ENCODE measurements at places on chromosomes 6 and 20.

DNA sequence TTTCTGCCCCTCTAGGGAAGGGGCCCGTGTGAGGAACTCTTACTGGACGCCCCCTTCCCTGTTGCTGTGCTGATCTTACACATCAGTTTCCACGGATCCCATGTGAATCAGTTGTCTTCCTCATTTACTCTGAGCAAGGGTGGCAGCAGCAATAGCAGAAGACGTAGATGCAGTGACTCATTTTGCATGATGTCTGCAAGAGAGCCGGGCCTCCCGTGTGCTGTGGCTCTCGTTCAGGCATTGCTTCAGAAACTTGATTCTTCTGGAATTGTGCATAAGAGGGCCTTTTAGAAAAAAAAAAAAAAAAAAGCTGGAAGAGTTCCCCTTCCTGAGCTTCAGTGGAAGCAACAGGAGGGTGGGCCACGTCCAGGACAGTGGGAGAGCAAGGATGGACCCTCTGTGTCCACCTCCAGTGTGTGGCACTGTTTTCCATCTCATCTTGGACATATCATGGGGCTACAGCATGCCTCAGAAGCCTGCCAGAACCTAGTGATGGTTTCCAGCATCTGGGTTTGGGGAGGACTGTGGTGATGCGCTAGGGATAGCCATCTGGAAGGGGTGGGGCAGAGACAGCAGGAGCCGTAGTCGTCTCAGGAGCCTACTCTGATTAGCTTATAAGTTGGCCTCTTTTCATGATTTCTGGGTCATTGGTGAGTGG, 62.1 kb downstream of the FOXO3 start:
- DNase-seq: no peak

DNA sequence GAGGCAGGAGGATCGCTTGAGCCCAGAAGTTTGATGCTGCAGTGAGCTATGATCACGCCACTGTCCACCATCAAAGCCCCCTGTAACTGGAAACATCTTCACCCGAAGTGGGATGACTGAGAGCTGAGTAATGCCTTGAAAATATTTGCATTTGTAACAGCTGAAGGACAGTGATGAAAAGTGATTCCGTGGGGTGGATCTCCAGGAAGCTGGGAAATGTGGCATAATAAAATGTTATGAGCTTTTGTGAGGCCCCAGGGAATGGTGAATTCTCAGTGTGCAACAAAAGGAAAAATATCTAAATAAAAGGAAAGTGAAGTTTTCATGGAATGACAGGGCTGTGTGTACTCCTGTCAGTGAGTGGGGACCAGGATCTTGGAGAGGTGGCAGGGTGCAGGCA, 92.0 kb downstream of the JAG1 start:
- DNase-seq: no peak

- DNase-seq: no peak
These were observed 244.9 kb downstream of the DHX35 start for GRCh38 chr20:39206899-39207564.

- no peak for DNase-seq
These were observed 50.7 kb upstream of the COL10A1 start for GRCh38 chr6:116176596-116176995.

- no peak for DNase-seq
These were observed 166.4 kb upstream of the ZNF217 start for GRCh38 chr20:53760025-53760441.

DNA sequence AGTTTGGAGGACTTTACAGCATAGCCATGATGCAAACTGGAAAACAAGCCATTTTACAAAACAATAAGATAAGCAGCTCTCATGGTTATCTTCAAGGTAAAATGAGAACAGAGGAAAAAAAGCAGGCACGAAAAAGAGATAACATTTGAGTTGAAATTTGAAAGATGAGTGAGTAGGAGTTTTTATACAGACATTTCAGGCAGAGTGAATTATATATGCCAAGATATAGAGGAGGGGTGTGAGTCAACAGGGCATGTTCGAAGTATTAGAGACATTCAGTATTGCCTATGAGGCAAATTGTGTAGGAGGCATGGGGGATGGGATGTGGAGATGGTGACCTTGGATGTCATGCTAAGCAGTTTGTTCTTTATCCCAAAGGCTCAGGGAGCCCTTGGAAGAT, 240.5 kb upstream of the MAN1A1 start:
- DNase-seq: peak; percentile 45

DNA sequence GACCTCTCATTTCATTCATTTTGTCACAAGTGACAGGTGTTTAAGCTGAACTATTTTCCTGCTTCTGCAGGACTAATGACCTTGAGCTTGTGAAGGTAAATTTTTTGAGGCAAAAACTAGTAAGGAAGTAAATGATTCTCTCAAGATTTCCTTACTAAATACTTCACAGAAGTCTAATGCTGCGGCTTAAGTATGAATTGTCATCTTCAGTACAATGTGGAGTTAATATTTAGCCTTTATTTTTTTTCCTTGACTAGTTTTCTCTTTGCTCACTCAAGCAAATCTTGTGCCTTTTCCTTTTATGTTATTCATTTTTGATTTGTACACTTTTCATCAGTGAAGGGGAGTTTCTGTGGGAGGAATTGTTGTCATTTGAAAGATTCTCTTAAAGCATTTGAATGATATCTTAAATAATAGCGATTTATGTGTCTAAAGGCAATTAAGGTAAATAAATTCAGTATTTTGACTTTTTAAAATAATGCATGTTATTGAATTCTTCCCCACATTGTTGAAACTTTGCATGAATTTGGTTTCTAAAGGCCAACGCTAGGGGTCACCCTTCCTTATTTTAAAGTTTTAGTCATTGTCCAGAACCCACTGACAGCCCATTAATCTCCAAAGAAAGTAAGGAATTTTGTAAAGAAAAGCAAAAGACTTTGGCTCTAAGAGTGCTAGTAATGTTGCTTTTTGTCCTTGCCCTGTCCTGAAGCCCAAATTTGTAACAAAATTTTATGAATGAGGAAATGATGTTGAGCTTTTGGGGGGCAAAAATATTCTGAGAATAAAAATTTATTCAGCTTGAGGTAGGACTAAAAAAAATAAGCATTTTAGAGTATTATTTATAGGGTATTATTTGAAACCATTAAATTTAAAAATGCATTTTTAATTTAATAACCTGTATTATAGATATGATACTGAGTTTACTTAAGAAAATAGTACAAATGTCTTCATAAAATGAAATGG, 157.4 kb upstream of the LAMA2 start:
- DNase-seq: peak; percentile 13

DNA sequence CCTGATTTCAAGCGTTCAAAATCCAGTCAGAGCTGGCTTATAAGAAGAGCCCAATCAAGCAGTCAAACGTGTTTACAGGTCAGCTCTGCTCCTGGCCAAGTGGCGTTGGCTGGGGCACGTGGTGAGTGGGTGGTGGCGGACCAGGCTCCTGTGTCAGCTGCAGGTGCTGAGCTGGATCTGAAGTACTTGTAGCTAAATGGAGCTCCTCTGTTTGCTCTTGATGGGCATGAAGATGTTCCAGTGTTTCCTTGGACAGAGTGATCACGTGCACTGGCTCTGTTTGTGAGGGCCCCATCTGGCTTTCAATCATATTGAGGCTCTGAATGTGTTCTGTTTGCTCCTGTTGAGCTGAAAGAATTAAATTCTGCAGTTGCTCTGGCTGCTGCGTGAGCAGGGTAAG, 10.2 kb upstream of the MICAL1 start:
- DNase-seq: no peak

DNA sequence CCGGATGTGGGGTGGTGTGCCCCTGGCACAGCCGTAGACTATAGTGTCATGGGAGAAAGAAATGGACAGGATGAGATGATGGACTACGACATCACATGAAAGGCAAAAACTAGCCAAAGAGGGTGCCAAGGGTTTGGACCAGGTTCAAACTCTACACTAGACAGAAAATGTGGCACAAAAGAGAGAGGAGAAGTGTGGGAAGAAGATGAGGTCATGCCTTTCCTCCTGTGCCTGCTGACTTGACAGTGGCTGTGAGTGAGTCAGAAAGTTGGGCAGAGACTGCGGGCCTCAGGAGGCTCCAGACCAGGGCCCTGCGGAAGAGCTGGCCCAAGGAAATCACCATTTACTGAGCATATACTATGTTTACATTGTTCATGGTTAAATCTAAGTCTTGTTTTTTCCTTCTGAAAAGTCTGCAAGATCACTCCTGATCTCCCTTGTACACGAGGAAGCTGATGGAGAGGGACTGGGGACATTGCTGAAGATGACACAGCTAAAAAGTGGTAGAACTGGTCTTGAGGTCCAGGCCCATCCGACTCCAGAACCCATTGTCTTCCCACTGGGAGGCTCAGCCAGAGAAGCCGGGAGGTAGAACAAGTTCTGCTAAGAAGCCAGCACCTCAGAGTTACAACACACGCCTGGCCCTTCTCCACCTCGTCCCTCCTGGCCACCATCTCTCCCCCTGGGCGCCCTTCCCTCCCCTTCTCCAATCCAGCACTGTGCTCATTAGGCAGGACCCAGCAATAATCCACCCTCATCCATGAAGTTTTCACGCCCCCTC, 35.6 kb downstream of the CNKSR3 start:
- peak; percentile 77 for DNase-seq

DNA sequence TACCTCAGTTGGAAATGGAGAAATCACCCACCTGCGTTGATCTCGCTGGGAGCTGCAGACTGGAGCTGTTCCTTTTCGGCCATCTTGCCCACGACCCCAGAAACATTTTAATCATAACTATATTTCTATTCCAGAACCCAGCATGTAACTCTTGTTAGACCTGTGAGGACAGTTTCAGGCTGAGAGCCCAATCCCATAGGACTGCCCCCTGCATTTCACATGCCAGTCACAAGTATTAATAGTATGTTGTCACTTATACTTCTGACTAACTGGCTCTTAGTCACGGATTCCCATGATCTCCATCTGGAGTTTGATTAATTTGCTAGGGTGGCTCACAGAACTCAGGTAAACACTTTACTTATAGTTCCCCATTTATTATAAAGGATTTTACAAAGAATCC, 96.0 kb upstream of the PRND start:
- DNase-seq: no peak

All from NCI-H226 (cell line).